Right cardiac atrium (tissue), 5 donors: ENCODE measurements at places on chromosomes 16 and 17. TPM values are rescaled to one million over a fixed set of nuclear protein-coding genes. Genes with fewer than 3 reads are reported as not detected.

The TEKT5 gene
- 0.07 TPM for polyA plus RNA-seq

- no peak for DNase-seq
These were observed 75.2 kb downstream of the MYH11 start for GRCh38 chr16:15781650-15782049.

The ITGAL gene
- polyA plus RNA-seq, result 0.61 TPM

GRCh38 chr16:47780213-47780875 lies 319.2 kb downstream of the PHKB start:
- DNase-seq, result no peak

DNA sequence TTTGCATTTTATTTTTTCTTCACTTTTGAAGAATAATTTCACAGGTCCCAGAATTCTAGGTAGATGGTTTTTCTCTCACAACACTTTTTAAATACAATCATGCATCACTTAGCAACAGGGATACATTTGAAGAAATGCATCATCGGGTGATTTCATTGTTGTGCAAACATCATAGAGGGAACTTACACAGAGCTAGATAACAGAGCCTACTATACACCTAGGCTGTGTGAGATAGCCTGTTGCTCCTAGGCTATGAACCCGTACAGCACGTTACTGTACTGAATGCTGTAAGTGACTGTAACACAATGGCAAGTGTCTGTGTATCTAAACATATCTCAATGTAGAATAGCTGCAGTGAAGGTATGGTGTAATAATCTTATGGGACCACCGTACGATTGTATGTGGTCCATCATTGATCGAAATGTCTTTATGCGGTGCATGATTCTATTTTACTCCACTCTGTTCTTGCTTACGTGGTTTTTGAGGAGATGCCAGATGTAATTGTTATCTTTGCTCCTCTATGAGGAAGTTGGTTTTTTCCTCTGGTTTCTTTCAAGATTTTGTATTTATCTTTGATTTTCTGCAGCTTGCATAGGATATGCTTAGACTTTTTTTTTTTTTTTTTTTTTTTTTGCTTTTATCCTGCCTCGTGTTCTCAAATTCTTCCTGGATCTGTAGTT lies 35.5 kb upstream of the TMEM92 start:
- no peak for DNase-seq

The APOBR gene
- polyA plus RNA-seq, result 0.68 TPM

DNA sequence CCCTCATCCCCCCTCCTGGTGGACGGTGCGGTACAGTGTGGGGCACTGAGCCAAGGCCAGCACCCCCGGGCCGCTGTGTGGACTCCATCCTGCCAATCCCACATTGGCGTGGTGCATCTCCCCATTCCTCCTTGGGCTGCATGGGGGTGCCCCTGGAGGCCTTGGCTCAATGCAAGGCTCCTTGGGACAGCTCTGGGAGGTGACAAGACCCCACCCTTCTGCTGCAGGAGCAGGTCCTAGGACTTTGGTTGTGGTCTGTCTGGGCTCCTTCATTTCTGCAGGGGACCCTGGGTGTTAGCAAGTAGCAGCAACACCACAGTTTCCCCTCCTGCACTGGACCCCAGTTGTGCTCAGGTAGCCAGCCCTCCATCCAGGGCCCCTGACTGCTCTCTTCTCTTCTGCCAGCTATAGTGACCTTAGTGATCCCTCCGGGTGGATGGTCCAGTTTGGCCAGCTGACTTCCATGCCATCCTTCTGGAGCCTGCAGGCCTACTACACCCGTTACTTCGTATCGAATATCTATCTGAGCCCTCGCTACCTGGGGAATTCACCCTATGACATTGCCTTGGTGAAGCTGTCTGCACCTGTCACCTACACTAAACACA lies 1.3 kb downstream of the PRSS21 start:
- DNase-seq, result no peak

The ARL4D gene
- 13.0 TPM for polyA plus RNA-seq

DNA sequence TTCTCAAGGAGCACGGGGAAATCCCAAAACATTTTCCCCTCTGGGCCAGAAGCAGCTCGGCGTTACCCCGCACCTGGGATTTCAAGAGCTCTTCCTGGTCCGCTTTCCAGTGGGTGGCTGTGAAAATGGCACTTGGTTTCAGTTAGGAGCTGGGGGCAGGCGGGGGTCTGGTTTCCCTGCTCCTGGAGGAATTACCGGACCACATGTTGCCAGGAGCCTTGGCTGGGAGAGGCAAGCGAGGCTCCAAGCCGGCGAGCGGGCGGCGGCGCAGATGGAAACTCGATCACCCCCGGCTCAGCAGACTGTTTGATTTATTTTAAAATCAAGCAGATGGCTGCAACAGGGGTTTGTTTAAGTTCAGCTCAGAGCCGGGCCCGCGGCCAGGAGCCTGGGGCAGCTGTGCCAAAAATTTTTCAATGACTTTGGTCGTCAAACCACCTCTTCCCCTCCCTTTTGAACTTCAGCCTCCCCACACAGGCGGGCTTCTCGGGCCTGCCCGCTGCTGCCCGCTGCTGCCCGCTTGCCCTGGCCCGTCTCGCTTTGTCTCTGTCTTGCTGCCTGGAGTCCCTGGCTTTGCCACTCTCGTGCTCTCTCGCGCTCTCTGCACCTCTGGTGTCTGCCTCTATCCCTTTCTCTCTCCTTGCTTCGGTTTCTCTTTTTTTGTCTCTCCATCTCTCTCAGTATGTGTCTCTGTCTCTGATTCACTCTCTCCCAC lies 108.0 kb upstream of the CIBAR2 start:
- DNase-seq, result peak; percentile 95

GRCh38 chr16:76900285-76901263 lies 290.4 kb upstream of the MON1B start:
- DNase-seq, result no peak

- no peak for DNase-seq
These were observed 5.9 kb downstream of the SLC5A11 start for GRCh38 chr16:24851700-24852099.

DNA sequence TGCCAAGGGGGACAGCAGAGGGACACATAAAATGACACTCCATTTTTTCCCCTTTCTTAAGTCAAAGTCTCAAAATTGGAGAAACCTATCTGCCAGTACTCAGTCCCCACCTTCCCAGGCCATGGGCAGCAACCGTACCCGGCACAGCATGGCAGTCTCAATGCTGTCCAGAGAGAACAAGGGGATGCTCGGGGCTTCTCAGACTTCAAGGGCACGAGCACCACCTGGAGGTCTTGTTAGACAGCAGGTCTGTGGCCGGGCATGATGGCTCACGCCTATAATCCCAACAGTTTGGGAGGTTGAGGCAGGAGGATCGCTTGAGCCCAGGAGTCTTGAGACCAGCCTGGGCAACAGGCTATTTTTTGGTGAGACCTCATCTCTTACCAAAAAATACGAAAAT lies 3.2 kb downstream of the DNAH17 start:
- no peak for DNase-seq

- DNase-seq, result peak; percentile 72
These were observed at the start of gene SLC47A1 for GRCh38 chr17:19533718-19534561. Gene SLC47A1 (plus strand): TSS chr17:19533854. CDS start chr17:19533940, 86 bp downstream.

DNA sequence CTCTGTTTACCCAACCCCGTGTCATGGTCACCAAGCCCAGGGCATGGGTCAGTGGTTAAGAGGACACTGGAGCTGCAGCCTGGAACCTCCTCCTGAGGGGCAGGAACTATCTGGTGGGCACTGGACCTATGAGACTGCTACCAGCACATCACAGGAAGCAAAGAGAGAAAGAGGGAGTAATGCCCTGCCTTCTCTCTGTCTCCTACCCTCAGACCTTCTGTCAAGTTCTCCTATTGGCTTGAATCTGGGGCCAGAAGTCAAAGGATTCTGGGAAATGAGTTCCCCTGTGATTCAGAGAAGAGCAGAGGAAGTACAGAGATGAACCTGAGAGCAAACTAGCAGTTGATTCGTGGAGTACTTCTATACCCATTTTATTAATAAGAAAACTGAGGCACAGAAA lies 123.0 kb upstream of the GNAO1 start:
- no peak for DNase-seq

- DNase-seq, result no peak
These were observed 23.5 kb downstream of the KIAA0513 start for GRCh38 chr16:85051067-85051581.

The ITGA3 gene
- 21.5 TPM for polyA plus RNA-seq

DNA sequence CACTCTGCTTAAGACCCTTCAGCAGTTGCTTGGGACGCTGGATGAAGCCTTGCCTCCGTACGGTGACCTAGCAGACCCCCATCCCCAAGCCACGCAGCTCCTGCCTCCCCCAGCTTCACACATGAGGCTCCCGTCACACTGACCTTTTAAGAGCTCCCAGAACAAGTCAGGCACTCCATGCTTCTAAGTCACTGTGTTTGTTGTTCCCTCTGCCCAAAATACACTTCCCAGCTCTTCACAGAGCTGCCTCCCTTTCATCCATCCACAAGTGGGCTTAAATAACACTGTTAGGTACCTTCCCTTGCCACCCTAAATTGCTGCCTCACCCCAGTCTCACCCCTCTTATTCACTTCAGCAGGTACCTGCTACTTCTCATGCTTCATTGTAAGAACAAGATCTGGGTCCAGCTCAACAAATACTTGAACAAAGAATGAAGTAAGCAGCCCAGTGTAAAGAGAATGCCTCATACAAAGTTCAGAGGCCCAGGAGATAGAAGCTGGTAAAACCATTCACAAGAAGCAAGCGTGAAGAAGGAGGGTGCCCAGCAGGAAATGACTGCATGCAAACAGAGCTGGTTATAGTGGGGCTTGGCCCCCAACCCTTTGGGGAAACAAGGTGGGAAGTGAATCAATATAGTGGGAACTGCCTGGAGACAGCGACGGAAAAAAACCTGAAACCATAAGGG lies 5.8 kb downstream of the ZC3H7A start:
- DNase-seq, result no peak

The KCNH6 gene
- polyA plus RNA-seq, result not detected

GRCh38 chr16:8867932-8868415 lies 832 bp downstream of the CARHSP1 start:
- DNase-seq, result no peak

DNA sequence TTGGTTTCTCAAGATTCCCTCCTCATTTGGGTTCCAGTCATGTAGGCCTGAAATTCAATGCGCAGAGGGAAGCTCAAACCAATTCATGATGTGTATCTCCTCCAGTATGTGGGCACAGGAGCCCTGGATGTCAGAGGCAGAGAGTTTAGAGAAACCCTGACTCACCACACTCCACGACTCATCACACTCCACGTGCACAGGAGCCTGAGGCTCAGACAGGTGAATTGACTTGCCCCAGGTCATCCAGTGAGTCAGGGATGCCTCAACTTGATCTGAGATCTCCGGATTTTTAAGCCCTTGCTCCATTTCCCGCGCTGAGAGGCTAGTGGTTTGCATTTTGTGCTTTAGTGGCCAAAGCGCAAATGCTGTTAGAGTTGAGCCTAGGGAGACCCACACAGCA lies 183.9 kb downstream of the HAPSTR1 start:
- no peak for DNase-seq

DNA sequence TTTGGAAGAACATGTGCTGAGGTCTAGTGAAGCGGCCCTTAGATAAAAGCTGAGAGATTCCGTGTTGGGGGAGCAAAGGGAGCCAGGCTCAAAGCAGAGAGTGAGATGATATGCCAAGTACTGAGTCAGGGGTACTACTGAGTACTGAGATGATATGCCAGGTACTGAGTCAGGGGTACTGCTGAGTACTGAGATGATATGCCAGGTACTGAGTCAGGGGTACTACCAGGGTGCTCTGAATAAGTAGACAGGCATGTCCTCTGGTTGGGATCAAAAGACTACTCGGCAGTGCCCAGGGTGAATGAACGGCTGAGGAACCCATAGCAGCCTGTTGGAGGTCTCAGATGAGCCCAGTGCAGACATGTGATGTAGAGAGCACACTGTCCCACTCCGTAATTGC lies 239.0 kb downstream of the SOX9 start:
- DNase-seq, result no peak

DNA sequence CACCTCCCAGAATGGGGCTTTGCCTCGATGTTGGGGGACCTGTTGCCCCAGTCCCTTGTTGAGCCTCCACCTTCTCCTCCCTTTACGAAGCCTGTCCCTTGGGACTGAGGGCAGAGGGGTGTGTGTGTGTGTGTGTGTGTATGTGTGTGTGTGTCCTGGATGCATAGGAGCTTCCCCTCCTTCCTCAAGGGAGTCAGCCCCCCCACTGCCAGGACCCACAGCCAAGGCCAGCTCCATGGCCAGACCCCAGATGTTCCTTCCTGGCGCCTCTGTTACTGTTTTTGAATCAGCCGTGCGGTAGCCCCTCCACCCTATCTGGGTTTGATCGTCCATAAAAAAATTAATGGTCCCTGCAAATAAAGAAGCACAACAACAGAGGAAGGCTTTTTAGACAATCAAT lies 17.7 kb upstream of the DOK4 start:
- no peak for DNase-seq

The AANAT gene
- polyA plus RNA-seq, result not detected

The CACNG1 gene
- polyA plus RNA-seq, result not detected

GRCh38 chr17:13753154-13753553 lies 151.4 kb upstream of the HS3ST3A1 start:
- DNase-seq, result no peak

The ZCCHC14 gene
- 11.1 TPM for polyA plus RNA-seq

The MKS1 gene
- 5.9 TPM for polyA plus RNA-seq

The OR1A1 gene
- polyA plus RNA-seq, result not detected

GRCh38 chr16:59356709-59357108 lies 622.6 kb upstream of the GOT2 start:
- DNase-seq, result no peak

The JUP gene
- 145 TPM for polyA plus RNA-seq

DNA sequence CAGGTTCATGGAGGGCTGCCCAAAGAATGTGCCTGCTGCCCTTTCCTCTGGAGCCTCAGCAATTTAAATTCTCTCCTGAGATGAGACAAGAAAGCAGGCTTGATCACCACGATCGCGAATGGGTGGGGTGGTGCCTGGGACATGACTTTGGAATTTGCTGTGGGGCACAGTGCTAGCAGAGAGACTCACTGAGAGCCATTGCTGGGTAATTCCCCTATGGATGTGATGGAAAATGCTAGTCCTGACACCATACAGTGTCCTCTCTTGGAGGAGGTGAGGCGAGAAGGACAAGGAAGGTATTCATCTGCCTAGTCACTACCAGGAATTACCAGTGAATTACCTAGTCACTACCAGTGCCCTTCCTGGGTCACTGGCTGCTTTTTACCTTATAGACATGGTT lies 15.5 kb downstream of the FAM20A start:
- no peak for DNase-seq

GRCh38 chr17:32349503-32349853 lies 479 bp upstream of the ZNF207 start:
- no peak for DNase-seq

DNA sequence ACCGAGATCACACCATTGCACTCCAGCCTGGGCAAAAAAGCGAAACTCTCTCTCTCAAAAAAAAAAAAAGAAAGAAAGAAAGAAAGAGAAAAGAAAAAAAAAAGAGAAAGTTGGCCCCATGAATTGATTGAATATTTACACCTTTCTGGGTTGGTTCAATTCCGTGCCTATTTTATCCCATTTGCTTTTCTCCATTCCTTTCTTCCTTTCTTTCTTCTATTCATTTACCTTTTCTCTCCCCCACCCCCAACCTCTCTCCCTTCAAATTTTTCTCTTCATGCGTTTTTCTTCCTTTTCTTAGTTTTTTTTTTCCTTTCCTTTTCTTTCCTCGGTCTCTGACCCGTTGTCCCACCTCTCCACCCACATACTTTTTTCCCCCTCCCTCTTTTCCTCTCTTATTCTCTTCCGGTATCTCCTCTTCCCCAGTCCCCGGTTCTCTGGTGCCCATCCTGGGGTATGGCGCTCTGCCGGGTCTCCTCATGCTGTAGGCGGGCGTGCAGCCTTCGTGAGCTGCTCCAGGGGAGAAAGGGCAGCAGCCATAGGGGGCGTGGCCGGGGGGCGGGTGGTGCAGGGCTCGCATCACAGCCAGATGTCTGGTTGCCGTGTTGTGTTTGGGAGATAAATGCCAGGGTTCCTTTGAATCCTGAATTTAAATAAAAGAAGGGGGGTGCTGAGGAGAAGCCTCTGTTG lies 5.3 kb upstream of the COL1A1 start:
- peak; percentile 85 for DNase-seq

The CES4A gene
- polyA plus RNA-seq, result 10.3 TPM

The NPIPB8 gene
- polyA plus RNA-seq, result not detected
